ENCODE measurements at places on chromosomes 16 and 17. TPM values are rescaled to one million over a fixed set of nuclear protein-coding genes. Genes with fewer than 3 reads are reported as not detected.
A peak's percentile ranks its signal among the peaks of the same experiment; 100 is the strongest.

DNA sequence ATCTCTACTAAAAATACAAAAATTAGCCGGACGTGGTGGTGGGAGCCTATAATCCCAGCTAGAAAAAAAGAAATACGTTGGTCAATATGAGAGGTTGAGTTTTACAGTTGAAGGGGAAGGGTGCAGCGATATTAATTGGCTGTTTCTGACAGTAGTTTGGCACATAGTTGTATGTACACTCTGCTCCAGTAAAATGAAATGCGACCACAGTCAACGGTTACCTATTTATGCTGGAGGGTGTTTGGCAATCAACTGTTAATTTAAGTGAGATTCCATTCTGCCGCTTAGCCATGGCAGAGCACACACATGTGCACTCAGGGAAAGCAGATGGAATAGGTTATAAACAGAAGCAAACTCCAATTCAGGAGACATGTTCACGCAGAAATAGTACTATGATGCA is 9.3 kb upstream of the ZNF594 start:
- no peak for DNase-seq

ZDHHC1 gene
- 11.6 TPM for total RNA-seq

GRCh38 chr17:67517325-67517724 is 140.2 kb downstream of the PITPNC1 start:
- DNase-seq: no peak

- no peak for DNase-seq
Observed at GRCh38 chr17:77819497-77819896, 139.0 kb upstream of the TNRC6C start.

- no peak for DNase-seq
Observed at GRCh38 chr17:59427425-59427921, 96.0 kb downstream of the YPEL2 start.

EIF3CL gene
- 113 TPM for total RNA-seq

DNA sequence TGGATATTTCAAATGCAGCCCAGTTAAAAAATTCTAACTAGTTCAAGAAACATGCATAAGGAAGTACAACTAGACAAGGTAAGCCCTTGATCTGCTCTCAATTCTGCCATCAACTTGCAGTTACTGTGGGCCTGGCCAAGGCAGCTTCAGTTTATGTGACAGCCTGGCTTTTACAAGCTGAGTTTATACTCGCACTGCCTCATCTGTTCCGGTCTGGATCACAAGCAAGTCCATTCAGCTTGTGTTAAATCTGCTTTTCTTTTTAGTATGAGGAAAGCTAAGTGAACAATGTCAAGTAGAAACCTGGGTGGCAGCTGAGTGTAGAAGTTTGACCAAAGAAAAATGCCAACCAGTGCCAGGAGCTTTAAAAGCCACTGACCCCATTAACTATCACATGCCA is 76.6 kb upstream of the CORO6 start:
- DNase-seq: no peak

MT3 gene
- 3.3 TPM for total RNA-seq

DNA sequence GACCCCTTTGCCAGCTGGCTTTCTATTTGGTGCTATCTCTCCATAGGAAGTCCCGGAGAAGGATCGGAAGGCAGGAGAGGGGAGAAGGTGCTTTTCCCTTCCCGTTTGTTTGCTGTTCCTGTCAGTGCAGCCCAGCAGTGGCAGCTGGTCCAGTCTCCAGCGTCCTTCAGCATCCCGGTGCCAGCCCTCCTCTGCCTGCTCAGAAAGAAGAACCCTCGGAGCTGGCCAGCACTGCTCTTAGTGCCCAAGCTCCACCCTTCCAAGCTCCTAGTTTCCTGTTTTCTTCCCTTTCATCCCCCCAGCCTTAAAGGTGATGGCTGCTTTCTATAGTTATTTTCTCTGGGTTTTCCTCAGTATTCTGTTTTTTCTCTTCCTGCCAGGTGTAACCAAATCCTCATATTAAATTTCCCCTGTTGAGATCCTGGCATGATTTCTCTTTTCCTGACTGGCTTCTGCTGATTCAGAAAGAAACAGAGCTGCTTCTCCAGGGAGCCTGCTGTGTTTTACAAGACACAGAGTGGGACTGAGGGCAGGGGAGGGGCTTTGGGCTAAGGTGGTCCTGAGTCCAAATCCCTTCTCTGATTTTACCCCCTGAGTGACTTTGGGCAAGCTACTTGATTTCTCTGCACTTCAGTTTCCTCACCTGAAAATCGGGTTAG is 186.8 kb downstream of the COPRS start:
- no peak for DNase-seq

CTRL gene
- 0.99 TPM for total RNA-seq

DNA sequence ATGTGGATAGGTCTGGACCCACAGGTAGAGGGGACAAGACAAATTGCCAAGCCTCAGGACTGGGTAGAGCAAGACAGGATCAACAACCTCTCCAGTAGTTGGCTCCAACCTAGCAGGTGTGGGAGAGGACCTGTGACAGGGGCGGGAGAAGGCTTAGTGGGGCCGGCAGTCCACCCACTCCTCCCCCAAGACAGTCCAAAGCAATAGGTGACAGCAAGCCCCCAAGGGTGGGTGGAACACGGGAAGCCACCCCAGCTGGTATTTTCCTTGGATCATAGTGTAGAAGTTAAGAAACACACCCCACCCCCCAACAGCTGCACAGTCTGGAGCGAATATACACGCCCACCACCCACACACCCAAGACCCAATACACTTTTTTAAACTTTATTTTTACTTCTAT is 4.1 kb upstream of the STX4 start:
- no peak for DNase-seq

GRCh38 chr17:1390432-1391367 is 9.3 kb downstream of the YWHAE start:
- no peak for DNase-seq

AMFR gene
- total RNA-seq: 172 TPM

DNA sequence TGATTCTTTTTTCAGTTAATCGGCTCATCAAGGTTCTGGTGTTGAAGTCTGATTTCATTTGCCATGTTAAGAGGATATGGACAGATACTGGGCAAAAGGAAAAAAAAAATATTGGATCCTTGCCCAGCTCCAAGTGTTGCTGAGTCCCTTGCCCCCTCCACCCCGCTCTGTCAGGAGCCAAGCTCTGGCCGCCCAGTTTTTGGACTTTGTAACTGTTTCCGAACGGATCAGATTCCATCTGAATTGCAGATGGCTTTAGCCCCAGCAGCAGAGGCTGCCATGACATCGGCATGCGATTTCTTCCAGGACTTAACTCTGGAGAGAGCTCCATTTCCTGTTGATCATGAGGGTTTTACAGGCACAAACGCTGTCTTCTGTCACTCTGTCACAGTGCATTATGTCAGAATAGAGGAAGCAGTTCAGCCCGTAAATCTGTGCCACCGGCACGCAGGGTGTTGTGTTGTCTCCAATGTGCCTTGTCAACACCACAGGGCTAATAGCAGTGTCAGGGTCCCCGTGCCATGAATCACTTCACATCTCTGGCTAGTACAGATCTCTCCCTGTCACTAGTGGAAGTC is 615.6 kb downstream of the MAF start:
- DNase-seq: no peak

GRCh38 chr16:67151431-67152097 is 766 bp upstream of the B3GNT9 start:
- DNase-seq: no peak

DNA sequence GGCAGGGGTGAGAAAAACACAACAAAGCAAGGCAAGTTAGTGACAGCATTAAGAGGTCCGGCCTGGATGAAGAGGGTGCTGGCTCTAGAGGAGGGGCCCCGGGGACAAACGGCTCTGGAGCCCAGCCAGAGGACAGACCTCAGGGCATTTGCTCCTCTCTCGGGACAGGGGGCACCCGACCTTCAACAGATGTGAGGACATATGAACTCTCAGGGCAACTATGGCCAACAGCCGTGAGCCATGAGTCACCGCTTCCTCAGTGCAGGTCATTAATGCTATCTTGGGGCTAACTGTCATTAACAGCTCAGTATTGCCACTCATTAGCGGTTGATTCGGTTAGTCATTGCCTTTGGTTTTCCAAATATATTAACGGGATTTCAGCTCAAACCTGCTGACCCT is 9.7 kb upstream of the ARL5C start:
- DNase-seq: no peak

MMP2 gene
- total RNA-seq: 287 TPM

DNA sequence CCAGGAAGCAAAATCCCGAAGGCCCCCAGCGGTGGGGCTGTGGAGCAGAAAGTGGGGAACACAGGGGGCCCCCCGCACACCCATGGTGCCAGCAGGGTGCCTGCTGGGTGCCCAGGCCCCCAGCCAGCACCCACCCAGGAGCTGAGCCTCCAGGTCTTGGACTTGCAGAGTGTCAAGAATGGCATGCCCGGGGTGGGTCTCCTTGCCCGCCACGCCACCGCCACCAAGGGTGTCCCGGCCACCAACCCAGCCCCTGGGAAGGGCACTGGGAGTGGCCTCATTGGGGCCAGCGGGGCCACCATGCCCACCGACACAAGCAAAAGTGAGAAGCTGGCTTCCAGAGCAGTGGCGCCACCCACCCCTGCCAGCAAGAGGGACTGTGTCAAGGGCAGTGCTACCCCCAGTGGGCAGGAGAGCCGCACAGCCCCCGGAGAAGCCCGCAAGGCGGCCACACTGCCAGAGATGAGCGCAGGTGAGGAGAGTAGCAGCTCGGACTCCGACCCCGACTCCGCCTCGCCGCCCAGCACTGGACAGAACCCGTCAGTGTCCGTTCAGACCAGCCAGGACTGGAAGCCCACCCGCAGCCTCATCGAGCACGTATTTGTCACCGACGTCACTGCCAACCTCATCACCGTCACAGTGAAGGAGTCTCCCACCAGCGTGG is 6.5 kb downstream of the CBX2 start:
- DNase-seq: no peak

- DNase-seq: no peak
Observed at GRCh38 chr17:81276781-81277180, 18.3 kb downstream of the SLC38A10 start.

CDK5R1 gene
- 1.2 TPM for total RNA-seq

EVPL gene
- 1.2 TPM for total RNA-seq

DNA sequence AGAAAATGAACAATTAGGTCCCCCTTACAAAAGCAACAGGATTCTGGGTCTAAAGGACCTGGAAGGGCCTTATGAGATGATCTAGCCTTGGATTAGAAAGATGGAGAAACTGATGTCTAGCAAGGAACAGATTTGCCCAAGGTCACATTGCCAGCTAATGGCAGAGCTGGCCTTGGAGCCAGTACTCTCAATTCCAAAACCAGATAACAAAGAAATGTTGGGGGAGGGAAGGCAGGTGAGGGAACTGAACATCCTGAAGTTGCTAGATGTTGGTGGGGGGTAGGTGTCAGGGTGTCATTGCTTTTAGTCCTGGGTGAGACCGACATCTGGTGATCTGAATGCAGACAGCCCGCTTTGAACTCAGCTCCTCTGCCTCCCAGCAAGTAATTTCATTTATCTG is 11.3 kb upstream of the ZNF423 start:
- DNase-seq: no peak

HSD11B2 gene
- not detected for total RNA-seq

DNA sequence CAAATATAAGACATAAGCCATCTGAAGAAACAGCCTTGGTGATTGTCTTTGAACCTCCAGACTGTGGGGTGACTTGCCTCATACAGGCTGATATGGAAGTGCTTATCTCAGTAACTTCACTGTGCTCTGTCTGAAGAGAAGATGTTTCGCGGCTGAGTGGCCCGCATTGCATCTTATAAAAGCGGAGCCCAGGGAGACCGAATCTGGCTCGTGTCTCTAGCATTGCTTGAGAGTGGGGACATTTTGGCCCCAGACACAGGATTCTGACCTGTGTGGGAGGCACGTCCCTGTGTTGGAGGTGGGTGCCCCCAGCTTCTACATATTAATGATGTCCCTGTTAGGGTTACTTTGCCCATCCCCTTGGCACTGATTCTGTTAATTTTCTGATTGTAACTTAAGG is 66.4 kb downstream of the METRNL start:
- DNase-seq: peak; percentile 81

DNA sequence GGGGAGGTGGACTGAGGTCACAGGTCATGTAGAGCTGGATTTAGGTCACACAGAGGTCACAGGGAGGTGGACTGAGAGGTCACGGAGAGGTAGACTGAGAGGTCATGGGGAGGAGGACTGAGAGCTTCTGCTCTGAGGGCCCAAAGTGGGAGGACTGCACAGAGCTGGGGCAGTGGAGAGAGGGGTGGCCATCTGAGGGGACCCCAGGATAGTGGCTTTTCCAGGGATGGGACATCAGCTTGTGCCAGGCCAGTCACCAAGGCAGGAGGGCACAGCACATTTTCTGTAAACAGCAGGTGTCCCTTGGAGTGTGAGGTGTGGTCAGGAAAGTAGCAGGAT is 26.1 kb upstream of the JPT2 start:
- DNase-seq: no peak

GRCh38 chr17:4405038-4405669 is 28.6 kb upstream of the SPNS3 start:
- DNase-seq: no peak

DNA sequence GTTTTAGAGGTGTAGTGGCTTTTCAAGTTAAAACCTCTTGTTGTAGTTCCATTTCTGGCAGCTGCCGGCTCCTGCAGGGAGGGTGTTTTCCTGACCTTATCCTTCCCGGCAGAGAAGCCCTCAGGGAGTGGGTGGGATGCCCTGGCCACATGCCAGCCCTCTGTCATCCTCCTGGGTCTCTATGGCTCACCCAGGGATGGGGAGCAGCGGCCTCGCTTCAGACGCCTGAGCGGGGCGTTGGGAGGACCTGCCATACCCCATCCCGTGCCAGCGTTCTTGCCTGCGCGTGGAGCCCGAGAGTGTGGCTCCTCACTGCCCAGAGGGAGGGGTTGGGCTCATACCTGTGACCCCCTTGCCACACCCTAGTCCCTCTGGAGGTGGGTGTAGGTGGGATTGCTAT is 11.9 kb downstream of the KCNJ12 start:
- DNase-seq: no peak

CEP20 gene
- total RNA-seq: 30.8 TPM

DNA sequence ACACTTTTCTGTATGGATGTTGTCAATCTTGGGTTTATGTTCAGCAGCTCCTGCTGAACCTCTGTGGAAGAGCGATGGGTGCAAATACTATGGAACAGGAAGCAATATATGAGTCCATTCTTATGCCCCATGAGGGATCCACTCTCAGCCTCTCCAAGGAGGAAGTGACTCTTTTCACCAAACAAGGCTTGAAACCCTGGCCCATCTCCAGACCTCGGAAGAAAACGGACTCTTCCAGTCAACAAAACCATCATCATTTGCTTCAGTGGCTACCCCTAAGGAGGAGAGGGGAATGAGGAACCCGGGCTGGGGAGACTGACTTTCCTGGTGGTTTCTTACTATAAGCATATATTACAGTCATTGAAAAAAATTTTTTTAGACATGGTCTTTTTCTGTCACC is 206.2 kb downstream of the AXIN2 start:
- DNase-seq: no peak
